Neural crest cell (in vitro differentiated cells): ENCODE measurements at places on chromosomes 11 and 22.

GRCh38 chr11:106697058-106697457 lies 321.2 kb downstream of the GUCY1A2 start:
- DNase-seq = no peak

- no peak for DNase-seq
Observed at GRCh38 chr11:74179234-74180052, 8.4 kb downstream of the PPME1 start.

DNA sequence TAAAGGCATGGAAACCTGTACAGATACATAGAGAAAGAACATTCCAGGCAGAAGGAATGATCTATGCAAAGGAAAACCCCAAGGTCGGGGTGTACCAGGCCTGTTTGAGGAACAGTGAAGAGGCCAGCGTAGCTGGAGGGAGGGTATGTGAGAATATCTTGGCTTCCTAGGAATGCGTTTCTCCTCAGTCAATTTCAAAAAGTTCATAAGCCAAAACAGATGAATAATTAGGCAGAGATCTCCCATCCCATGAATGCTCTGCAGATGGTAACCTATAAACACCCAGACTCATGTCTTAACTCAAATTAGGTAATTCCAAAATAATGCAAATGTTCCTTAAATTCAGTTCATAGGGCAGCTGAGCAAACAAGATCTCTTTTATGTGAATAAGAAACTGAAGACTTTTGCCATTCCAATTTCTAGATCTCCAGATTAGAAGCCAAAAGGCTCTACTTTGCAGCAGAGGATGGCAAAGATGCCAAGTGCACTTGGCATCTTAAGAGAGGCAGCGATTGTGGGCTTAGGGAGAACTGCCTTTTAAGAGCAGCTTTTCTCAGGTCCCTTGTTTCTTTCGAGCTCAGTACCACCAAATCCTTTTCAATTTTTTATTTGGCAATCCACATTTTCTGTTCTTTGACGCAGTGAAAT lies 13.2 kb downstream of the FAM118B start:
- no peak for DNase-seq

DNA sequence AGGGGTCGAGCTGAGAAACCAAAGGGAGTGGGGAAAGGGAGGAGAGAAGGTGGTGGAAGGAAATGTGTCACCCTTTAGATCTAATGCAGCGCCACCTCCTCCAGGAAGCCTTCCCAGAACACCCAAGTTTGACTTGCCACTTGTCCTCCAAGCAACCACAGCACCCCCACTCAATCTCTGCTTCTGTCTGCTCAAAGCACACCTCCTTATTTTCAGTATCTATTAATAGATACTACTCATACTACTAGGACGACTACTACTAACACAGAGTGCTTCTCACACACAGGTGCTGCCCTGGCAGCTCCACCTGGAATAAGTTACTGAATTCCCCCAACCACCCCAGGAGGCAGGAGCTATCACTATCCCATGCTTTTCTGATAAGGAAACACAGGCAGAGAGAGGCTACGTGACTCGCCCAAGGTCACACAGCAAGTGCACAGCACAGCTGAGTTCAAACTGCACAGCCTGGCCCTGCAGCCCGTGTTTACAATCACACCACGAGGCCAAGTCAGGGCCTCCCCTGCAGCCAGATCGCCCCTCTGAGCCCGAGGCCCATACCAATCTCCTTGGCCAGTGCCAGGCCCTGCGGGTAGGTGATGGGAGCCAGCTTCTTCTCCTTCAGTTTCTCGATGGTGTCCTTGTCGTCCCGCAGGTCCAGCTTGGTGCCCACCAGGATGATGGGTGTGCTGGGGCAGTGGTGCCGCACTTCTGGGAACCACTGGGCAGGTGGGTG lies 13.2 kb downstream of the RAC2 start:
- DNase-seq = no peak

GRCh38 chr11:47941907-47942558 lies 38.3 kb upstream of the PTPRJ start:
- DNase-seq = no peak

- DNase-seq = no peak
Observed at GRCh38 chr22:29343313-29343805, 27.9 kb upstream of the RASL10A start.
